ENCODE measurements at places on chromosomes 2 and 18. TPM values are rescaled to one million over a fixed set of nuclear protein-coding genes. Genes with fewer than 3 reads are reported as not detected.

- H3K27me3 ChIP-seq = no peaks in the 10 kb centered on the region
- H3K27ac ChIP-seq = no peak overlapping the region
- DNase-seq = no peak
Observed at GRCh38 chr2:29700560-29700959, 220.8 kb downstream of the ALK start.

GRCh38 chr18:53817976-53818950, 406.2 kb downstream of the MBD2 start:
- no peak overlapping the region for H3K4me3 ChIP-seq
- no peaks in the 10 kb centered on the region for H3K36me3 ChIP-seq
- no peaks in the 10 kb centered on the region for H3K27me3 ChIP-seq
- H3K27ac ChIP-seq = no peak overlapping the region

DNA sequence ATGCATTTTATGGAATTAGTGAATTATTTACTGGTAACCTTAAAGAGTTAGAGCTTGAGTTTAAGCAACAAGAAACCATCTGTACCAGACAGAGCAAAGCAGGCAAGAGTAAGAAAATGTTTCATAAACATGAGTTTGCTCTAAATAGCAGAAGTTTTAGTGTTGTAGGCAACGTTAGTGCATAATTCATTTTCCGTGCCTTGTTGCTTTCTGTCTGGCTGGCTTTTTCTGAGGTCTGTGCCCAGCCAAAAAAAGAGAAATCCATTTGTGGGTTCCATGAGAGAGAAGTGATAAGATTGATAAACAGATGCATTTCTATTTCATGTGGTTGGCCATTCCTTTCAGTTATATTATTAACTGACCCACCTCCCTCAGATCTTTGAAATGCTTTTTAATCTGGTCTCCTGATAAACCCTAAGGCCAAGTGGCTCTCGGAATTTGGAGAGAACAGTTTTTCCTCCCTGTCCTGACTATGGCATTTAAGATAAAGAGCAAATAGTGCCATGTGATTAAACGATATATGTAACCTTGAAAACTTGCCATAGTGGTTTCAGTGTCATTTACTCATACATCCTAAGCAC, 139.5 kb upstream of the LMAN1 start:
- no peaks in the 10 kb centered on the region for H3K4me1 ChIP-seq
- H3K27ac ChIP-seq = no peak overlapping the region
- no peaks in the 10 kb centered on the region for H3K36me3 ChIP-seq
- H3K27me3 ChIP-seq = no peaks in the 10 kb centered on the region

DNA sequence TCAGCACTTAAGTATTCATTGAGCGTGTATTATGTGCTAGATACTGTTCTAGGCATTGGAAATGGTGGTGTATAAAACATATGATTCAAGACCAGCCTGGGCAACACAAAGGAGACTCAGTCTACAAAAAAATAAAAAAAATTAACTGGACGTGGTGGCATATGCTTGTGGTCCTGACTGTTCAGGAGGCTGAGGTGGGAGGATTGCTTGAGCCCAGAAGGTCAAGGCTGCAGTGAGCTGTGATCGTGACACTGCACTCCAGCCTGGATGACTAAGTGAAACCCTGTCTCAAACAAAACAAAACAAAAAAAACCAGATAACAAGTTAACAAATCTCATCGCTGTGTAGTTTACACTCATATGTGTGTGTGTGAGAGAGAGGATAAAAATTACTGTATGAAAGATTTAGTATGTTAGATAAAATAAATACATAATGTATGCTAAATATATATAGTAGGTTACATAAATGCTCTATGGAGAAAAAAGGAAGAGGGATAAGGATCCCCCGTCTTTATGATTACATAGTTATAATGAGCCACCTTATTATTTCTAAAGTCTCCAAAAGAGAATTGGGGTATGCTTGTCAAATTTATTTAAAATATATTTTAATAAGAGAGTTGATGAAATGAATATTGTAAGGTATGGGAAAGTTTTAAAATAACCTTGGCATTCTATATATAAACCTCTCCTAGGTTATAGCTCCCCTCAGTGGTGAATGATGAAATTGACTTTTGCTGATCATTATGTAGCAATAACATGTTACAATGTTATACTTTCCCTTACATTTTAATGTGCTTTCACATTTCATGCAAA, 69.2 kb downstream of the EHBP1 start:
- H3K27ac ChIP-seq = no peak overlapping the region
- no peak overlapping the region for H3K4me3 ChIP-seq
- DNase-seq = no peak
- no peaks in the 10 kb centered on the region for H3K27me3 ChIP-seq

DNA sequence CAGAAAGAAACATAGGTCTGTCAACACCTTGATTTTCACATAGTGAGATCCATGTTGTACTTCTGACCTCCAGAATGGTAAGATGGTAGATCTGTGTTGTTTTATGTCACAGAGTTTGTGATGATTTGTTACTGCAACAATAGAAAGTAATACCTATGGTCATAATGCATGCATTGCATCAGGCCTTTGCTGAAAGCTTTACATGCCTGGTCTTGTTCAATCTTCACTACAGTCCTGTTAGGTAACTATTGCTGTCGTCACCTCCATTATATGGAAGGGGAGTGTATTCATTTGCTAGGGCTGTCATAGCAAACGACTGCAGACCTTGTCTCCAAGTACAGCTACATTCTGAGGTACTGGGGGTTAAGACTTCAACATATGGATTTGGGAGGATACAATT, 243.5 kb downstream of the ANAPC1 start:
- peaks cover 3% of the 10 kb centered on the region for H3K27me3 ChIP-seq
- H3K27ac ChIP-seq = no peak overlapping the region
- H3K4me3 ChIP-seq = no peak overlapping the region
- H3K36me3 ChIP-seq = no peaks in the 10 kb centered on the region
- no peaks in the 10 kb centered on the region for H3K4me1 ChIP-seq

DNA sequence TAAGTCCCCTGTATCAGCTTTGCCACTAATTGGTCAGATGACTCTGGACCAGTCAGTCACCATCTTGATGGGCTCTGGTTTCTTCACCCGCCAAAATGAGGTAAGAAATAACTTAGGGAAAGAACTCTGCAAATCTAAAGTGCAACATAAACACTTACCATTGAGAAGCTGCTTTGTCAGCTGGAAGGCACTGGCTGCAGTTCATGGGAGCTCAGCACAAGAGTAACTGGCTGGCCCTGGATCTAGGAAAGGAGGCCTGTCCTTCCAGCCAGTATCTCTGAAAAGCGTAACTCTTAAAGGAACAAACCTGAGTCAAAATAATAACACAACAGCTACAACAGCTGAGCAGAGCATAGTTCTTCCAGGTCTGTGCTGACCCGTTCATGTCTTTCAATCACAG, 123.9 kb downstream of the CACNB4 start:
- H3K36me3 ChIP-seq = no peaks in the 10 kb centered on the region
- H3K4me3 ChIP-seq = no peak overlapping the region
- no peaks in the 10 kb centered on the region for H3K27me3 ChIP-seq
- H3K4me1 ChIP-seq = no peaks in the 10 kb centered on the region
- no peak overlapping the region for H3K27ac ChIP-seq

DNA sequence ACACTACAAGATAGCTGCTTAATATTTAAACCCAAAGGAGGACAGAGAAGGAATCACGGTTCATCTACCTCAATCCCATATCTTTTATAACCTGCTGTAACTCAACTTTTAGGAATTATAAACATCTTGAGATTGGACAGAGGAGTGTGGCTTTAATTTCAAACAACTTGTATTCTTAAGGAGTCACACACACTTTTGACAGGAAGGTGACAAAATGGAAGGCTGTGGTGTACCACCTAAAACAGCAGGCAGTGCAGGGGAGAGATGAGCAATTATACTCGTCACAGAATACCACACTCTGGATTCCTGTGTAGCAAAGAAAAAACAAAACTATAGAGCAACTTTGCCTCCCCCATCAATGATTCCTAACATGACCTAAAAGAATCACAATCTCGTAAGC, 194.8 kb downstream of the ZEB2 start:
- no peaks in the 10 kb centered on the region for H3K27me3 ChIP-seq
- H3K4me3 ChIP-seq = no peak overlapping the region
- no peak overlapping the region for H3K27ac ChIP-seq
- DNase-seq = no peak

DNA sequence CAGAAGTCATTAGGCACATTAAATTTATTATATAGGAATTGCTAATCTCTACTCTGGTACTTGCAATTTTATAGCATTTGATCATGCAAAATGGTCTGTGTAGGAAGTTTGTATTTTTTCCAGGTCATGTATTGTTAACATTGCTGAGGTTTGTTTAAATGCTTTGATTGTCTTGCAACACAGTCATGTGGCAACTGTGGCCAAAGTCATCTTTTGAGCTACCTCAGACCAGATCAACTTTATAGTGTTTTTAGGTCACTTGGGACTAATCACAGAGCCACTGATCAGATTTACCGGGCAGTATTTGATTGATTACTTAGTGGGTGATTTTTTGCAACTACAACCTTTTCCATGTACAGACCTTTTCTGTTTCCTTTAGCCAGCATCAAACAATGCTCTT, 3.7 kb downstream of the SERPINB5 start:
- H3K27me3 ChIP-seq = peaks cover 4% of the 10 kb centered on the region
- no peak for DNase-seq
- H3K4me1 ChIP-seq = no peaks in the 10 kb centered on the region
- no peak overlapping the region for H3K27ac ChIP-seq
- no peak overlapping the region for H3K4me3 ChIP-seq

- peak; percentile 73 for DNase-seq
- H3K27ac ChIP-seq = no peak overlapping the region
- H3K27me3 ChIP-seq = peaks cover 98% of the 10 kb centered on the region
- H3K36me3 ChIP-seq = no peaks in the 10 kb centered on the region
- peaks cover 46% of the 10 kb centered on the region for H3K4me1 ChIP-seq
- peak overlapping the region; percentile 42 for H3K4me3 ChIP-seq
Observed at GRCh38 chr2:118855451-118856279, 8.2 kb upstream of the EN1 start.

GRCh38 chr2:100070078-100070477, 72.3 kb downstream of the AFF3 start:
- DNase-seq = no peak
- no peak overlapping the region for H3K4me3 ChIP-seq
- no peak overlapping the region for H3K27ac ChIP-seq
- H3K27me3 ChIP-seq = no peaks in the 10 kb centered on the region
- no peaks in the 10 kb centered on the region for H3K4me1 ChIP-seq
- no peaks in the 10 kb centered on the region for H3K36me3 ChIP-seq

DNA sequence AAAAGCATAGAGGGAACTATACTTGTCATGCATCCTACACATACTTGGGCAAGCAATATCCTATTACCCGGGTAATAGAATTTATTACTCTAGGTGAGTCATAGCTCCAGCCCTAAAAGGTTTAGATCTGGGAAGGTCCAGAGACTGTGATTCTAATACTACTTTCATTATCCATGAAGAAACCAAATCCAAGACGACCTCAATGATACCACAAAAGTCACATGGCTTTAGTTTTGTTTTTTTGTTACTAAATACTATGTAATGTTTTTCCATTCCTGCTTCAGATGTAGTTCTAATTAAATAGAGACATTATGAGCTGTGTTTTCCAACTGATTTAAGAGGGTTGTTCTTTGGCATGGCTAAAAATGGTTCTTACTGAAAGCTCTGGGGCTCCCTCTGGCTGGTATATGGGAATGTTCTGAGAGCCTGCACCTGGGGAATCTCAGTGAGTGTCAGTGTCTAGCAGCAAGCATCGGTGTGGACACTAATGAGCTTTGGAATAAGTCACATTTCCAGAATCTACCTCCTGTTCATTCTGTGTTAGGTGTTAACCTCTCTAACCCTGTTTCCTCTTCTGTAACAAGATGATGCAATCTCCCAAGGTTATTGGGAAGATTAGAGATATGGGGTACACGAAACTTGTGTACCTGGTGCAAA, 20.5 kb upstream of the IL1RL2 start:
- H3K36me3 ChIP-seq = no peaks in the 10 kb centered on the region
- no peaks in the 10 kb centered on the region for H3K27me3 ChIP-seq
- no peak overlapping the region for H3K27ac ChIP-seq

BOK gene
- total RNA-seq = not detected

MRPL53 gene
- total RNA-seq = 39.5 TPM

ERICH2 gene
- total RNA-seq = not detected

TRABD2A gene
- 166 TPM for total RNA-seq

RESP18 gene
- not detected for total RNA-seq

COL6A3 gene
- total RNA-seq = 1.3 TPM

HNRNPA3 gene
- total RNA-seq = 162 TPM

FOXD4L1 gene
- total RNA-seq = not detected
